ENCODE measurements at places on chromosomes 1 and 21.

GRCh38 chr1:15064217-15064929 is 89.2 kb upstream of the TMEM51 start:
- no peak for DNase-seq

DNA sequence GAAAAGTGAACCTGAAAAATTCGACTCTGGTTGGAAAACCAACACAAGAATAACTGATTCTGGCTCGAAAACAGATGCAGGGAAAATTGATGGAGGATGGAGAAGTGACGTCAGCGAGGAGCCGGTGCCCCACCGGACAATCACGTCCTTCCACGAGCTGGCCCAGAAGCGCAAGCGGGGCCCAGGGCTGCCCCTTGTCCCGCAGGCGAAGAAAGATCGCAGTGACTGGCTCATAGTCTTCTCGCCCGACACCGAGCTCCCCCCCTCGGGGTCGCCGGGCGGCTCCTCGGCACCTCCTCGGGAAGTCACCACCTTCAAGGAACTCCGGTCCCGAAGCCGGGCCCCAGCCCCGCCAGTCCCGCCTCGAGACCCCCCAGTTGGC is 1.9 kb downstream of the RUSC1 start:
- DNase-seq = no peak

GRCh38 chr1:30588311-30589073 is 134.9 kb downstream of the MATN1 start:
- no peak for DNase-seq

DNA sequence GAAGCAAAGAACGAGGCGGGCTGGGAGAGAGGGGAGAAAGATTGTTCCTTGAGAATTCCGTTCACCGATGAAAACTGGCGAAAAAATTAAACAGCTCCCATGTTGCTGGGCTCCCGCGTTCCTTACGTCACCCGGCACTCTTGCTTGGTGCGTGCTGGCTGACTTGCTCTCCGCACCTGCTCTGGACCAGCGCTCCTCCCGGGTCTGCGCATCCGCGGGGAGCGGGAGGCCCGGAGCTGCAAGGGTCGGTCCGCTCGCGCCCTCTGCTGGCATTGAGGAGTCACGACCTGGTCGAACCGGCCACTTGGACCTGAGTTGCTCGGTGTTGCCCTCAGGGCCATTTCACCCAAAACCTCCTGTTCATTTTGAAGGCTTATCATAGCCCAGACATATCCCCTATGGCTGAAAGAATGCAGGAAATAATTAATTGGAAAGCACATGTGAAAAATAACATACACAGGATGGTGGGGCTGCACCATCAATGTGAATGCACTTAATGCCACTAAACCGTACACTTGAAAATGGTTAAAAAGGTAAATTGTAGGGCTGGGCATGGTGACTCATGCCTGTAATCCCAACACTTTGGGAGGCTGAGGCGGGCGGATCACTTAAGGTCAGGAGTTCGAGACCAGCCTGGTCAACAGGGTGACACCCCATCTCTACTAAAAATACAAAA is 98.9 kb upstream of the BACE2 start:
- peak; percentile 68 for DNase-seq

DNA sequence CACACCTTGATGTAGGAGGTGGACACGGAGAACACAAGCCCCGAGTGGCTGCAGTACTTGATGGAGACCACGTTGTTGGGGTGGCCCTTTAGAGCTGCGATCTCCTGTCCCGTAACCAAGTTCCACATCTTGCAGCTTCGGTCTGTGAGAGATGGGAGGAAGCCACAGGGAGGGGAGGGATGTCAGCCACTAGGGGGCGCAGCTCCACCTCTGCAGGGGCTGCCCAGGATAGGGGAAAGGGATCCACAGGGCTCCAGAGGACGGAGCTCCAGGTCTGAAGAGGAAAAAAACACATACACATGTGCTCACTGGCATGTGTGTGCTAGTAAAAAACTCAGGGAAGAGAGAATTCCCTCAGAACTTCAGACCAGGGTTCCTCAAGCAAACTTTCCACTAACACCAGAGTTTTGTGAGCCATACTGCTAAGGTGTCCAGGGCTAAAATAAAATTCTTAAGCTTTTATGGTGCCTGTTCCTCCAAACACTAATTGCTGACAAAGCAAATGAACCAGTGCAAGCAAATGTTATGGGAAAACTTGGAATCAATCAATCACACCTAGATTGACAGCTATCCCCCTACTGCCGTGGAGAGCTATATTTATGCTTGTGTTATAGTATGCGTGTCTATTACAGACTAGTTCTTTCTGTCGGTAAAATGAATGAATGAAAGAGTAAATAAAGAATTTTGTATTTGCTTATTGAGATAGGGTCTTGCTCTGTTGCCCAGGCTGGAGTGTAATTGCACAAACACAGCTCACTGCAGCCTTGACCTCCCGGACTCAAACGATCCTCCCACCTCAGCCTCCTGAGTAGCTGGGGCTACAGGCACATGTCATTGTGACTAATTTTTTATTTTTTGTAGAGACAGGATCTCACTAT is 43.7 kb downstream of the KIF21B start:
- peak; percentile 83 for DNase-seq

DNA sequence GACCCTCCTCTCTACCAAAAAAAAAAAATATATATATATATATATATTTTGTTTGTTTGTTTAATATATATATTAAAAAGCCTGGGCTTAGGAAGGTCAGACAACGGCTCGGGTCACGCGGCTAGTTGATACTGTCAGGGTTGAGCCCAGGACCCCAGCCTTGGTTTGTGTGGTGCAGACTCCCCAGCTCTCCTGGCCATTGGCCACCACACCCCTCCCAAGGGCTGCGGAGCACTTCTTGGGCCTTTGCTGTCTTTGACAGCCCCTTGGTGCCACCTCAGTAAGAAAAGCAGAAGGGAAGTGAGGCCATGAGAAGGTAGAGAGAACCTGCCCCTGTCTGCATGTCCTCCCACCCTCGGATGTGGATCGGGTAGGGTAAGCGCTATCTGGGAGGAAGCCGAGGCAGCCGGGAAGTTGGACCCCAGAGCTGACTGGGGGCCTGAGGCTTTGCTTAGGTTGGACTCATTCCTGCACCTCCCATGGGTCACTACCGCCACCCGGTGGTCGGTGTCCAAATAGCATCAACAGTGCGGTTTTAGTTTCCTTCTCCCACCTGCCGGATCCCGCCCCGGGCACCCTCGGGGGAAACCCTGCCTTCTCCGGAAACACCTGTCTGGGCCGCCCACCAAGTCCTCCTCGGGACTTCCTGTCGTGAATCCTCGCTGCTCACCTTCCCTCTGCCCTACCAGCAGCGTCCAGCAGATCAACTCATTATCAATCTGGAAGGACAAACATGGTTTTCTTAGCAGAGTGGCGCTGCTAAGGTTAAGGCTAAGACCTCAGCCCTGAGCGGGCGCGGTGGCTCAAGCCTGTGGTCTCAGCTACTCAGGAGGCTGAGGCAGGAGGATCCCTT is 29.8 kb upstream of the GNPAT start:
- DNase-seq = peak; percentile 86

DNA sequence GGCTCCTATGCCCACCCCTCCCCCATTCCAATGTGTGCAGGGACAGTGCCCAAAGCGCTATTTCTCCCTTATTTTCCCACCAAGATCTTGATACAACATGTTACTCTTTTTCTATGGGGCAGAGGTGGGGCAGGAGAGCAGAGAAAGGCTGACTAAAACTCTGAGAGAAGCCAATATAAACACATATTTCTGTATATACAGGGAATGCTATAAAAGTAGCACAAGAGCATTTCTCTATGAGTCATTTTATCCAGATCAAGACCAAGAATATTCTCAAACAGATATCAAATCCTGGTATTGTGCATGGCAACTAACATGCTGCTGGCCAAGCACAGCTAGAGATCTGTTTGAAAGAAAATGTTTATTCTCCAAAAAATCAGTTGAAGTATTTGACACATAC is 7.3 kb downstream of the WDR26 start:
- no peak for DNase-seq

- no peak for DNase-seq
Measured at GRCh38 chr1:2928366-2929325, 92.6 kb upstream of the ACTRT2 start.

GRCh38 chr1:169928438-169929209 is 34.9 kb upstream of the SCYL3 start:
- no peak for DNase-seq

DNA sequence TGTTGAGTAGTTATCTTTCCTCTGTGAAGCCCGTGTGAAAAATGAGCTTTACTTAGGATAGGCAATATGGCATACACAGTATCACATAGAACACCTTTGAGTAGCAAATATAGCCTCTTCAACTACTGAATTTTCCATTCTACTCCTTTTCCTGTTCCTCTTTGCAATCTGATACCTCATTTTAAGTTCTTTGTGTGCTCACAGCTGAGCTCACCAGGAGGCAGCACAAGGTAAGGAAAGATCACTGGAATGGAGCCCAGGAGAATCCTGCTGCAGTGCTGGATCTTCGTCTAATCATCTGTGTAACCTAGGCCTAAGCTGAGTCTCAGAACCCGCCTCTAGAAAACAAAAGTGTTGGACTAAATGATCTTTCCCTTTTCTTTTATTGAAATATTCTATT is 171.0 kb downstream of the LRRC40 start:
- DNase-seq = no peak

- DNase-seq = no peak
Measured at GRCh38 chr1:55713516-55713915, 498.4 kb upstream of the USP24 start.

DNA sequence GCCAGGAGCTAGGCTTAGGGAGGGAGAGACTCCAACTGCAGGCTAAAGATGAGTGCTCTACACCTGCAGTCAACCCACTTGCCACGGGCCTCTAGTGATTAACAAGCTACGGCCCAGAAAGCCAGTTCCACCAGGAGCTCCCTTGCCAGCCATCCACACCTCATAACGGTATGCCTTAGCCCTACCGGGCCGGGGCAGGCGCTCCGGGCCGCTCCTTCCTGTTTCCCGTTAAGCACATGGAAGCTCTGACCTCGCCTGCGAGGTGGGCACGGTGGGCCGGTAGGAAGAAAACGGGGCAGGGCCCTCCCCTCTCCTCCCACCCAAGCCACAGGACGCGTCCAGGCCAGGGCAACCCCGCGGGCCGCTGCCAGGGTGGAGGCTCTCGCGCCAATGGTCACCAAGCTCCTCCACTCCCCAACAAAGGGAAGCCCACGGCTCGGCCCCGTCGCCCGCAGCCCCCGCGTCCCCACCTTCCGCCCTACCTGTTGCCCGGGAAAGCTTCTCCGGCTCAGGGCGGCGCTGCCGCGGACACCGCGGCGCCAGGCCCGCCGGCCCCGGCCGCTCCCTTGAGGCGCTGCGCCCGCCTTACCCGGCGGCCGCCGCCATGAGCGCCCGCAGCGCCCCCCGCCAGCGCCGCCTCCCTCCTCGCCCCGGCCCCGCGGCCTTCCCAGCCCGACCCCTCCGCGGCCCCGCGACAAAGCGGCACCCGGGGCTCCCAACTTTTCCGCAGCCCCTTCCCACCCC is 627 bp downstream of the CERS2 start:
- no peak for DNase-seq

- no peak for DNase-seq
Measured at GRCh38 chr1:112826217-112826944, 111.2 kb upstream of the PPM1J start.

- DNase-seq = no peak
Measured at GRCh38 chr21:44890338-44890931, 16.9 kb upstream of the PTTG1IP start.

DNA sequence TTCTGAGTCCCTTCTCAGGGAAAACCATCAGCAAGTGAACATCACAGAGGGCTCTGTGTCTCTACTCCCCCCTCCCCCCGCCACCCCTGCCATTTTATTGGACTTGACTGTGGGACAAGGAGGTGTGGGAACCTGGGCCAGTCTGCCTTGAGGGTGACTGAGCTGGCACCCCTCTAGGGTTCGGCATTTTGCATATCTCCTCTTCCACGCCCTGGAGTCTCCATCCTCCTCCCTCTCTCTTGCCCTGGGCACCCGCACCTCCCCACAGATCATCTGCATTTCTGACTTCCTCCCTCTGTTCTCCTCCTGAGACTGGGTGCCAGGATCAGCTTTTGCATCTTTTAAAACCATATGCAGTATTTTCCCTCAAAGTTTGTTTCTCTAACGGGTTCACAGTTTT is 107.1 kb upstream of the ERRFI1 start:
- DNase-seq = no peak

- DNase-seq = no peak
Measured at GRCh38 chr1:50700621-50701020, 259.4 kb downstream of the FAF1 start.

DNA sequence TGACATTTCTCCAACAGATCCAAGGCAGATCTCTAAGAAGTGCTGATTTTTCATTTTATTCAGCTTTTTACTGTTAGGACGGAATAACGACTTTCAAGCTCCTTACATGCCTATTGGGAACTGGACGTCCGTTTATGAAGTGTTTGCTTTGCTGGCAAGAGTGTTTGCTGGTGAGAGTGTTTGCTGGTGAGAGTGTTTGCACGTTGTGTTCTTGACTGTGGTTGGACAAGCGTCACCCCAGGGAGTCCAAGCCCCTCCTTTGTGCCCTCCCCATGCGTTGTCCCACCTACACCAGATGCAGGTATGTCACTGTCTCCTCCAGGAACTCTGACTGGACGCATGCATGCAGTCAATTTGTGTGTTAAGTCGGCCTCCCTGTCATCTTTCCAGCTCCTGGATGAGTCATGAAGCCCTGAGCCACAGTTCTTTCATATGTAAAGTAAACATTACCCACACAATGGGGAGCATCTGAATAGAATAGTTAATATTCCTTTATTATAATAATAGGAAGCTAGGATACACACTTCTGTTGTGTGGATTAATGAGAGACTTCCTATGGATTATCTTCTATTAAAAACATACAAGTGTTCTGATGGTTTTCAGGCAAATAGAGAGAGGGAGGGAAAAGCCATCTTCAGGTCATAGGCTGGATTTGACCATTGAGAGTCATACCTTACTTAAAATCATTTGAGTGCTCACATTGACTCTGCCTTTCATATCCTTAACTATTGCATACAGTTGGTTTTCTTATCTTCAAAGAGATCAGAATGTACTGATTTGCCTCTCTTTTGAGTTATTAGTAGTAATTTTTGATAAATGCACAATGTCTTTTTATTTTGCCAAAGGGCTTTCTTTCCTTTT is 119.2 kb downstream of the GALNT2 start:
- DNase-seq = peak; percentile 68
